Right renal cortex interstitium (tissue), 3 donors: ENCODE measurements at places on chromosomes 4 and X.

DNA sequence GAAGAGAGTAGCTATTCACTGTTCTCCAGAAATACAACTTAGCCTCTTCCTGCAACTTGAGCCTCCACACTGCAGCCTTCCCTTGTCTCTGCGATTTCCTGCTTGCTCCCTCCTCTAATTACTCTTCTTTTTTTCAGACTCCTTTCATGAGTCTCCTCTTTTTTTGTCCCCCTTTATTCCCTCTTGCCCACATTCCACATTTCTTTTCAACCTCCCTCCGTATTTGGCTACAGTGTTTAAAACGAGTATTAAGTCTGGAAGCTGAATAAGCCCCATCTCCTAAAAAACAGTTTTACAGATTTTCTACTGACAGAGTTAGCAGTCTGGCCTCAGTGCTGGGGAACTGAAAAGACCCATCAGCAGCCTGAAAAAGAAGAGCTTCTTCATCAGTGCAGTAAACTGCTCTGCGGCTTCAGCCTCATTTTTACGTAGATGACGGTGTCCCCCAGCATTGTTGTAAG is 141.5 kb downstream of the TENM3 start:
- DNase-seq = no peak

DNA sequence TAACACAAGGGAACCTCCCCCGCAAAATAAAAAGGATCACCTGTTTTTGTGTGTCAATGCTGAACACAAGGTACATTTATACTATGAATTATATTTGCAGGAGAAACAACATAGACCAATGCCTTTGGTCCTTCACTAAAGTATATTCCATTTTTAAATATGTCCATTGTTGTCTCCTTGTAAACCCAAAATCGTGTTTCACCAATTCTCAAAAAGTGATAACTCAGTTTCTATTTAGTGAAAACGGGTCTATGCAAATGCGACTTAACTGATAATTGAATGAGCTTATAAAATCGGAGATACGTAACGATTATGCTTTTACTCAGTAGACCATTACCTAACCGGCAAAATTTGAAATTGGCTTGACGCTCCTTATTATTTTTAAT is 2.1 kb downstream of the BRWD3 start:
- DNase-seq = no peak

GRCh38 chr4:175988511-175988910 is 77.1 kb upstream of the WDR17 start:
- no peak for DNase-seq

DNA sequence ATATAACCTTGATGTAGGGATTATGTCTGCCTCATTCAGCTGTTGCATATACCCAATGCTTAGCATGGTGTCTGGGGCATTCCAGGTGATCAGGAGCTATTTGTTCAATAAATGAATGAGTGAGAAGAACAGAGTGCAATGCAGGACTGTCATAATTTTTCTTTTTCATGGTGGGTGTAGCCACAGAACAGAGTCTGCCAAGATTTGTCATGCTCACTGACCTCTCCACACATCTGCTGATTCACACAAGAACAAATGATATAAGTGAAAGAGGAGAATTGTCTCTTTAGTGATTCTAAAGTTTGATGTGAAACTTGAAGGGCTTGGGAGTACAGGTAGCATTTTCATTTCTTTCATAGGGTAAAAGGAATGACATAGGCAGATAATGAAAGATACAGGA is 64.4 kb upstream of the TEX13D start:
- DNase-seq = no peak

GRCh38 chrX:13647709-13648212 is 5.2 kb upstream of the TCEANC start:
- DNase-seq = no peak

- no peak for DNase-seq
Observed at GRCh38 chr4:128812442-128813235, 3.1 kb downstream of the JADE1 start.

GRCh38 chr4:60175241-60175640 is 1024.9 kb upstream of the ADGRL3 start:
- DNase-seq = no peak

GRCh38 chrX:21171181-21171580 is 203.0 kb upstream of the CNKSR2 start:
- DNase-seq = no peak

- no peak for DNase-seq
Observed at GRCh38 chr4:181952478-181952877, 290.7 kb upstream of the TENM3 start.
